ENCODE measurements at places on chromosomes 6 and 20. TPM values are rescaled to one million over a fixed set of nuclear protein-coding genes. Genes with fewer than 3 reads are reported as not detected.

The SGK2 gene
- 0.64 TPM for total RNA-seq

DNA sequence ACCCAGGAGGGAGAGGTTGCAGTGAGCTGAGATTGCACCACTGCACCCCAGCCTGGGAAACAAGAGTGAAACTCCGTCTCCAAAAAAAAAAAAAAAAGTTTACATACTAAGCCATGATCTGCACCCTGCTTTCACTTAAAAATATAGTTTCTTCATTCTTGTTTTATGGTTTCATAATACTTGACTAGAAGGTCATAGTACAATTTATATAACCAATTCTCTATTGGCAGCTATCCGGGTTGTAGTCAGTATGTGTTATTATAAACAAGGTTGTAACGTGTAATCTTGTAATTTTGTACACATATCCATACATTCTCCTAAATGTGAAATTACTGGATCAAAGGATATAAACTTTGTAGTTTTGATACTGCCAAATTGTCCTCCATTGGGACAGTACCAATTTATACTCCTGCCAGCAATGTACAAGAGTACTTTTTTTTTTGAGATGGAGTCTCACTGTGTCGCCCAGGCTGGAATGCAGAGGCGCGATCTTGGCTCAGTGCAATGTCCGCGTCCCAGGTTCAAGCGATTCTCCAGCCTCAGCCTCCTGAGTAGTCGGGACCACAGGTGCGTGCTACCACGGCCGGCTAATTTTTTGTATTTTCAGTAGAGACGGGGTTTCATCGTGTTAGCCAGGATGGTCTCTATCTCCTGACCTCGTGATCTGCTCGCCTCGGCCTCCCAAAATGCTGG, 144.8 kb downstream of the GJA10 start:
- DNase-seq, result no peak

The BEND6 gene
- 8.3 TPM for total RNA-seq

The GGTLC1 gene
- not detected for total RNA-seq

GRCh38 chr6:166554316-166554715, 32.2 kb downstream of the RAMACL start:
- DNase-seq, result no peak

The MYT1 gene
- not detected for total RNA-seq

The DEFB128 gene
- total RNA-seq, result not detected

- peak; percentile 31 for DNase-seq
These were observed 17.5 kb downstream of the EDEM2 start for GRCh38 chr20:35129647-35130069.

DNA sequence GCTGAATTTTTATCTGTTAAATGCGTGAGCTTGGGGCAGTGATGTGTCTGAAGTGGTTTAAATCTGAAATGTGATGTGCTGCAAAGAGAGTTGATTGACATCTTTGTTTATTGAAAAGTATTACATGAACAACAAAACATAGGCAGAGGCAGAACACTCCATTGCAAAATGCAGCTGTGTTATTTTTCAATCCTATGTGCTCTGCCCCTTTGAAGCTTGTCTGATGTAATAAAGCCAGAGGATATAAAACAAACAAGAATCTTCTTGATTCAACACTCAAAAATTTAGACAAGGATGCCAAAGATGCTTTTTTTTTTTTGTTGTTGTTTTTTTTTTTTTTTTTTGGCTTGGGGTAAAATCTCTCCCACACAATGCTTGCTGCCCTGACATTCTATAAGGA, 482.4 kb upstream of the MMS22L start:
- DNase-seq, result peak; percentile 77

- DNase-seq, result no peak
These were observed 50.2 kb downstream of the TMEM242 start for GRCh38 chr6:157272866-157273755.

- DNase-seq, result no peak
These were observed 45.6 kb downstream of the RSPO3 start for GRCh38 chr6:127164036-127164435.

DNA sequence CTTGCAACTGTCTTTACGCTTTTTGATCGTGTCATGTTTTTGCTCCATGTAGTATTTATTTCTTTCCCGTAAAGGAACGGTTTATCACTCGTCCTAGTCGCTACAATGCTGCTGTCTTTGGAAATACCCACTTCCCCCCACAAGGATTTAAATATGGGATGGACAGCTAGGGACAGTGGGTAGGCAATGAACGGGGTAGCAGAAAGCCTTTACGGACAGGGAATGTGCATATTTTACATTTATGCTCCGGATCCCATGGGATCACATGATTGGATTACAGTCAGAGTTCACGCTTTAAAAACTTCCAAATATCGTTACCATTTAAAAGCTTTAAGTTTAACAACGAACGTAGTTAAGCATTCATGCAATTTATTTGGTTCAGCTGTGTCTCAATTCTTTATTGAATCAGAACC, 1.2 kb downstream of the HIVEP1 start:
- DNase-seq, result no peak

GRCh38 chr20:20000211-20000968, 16.8 kb upstream of the NAA20 start:
- no peak for DNase-seq

GRCh38 chr20:34978092-34978744, 22.6 kb downstream of the MYH7B start:
- DNase-seq, result no peak

The NT5E gene
- total RNA-seq, result 77.4 TPM

The SLC17A1 gene
- not detected for total RNA-seq

The TAAR9 gene
- total RNA-seq, result not detected

GRCh38 chr6:167804281-167805013, 22.3 kb upstream of the AFDN start:
- DNase-seq, result no peak

- DNase-seq, result no peak
These were observed 9.3 kb upstream of the LAMA5 start for GRCh38 chr20:62376112-62377063.

DNA sequence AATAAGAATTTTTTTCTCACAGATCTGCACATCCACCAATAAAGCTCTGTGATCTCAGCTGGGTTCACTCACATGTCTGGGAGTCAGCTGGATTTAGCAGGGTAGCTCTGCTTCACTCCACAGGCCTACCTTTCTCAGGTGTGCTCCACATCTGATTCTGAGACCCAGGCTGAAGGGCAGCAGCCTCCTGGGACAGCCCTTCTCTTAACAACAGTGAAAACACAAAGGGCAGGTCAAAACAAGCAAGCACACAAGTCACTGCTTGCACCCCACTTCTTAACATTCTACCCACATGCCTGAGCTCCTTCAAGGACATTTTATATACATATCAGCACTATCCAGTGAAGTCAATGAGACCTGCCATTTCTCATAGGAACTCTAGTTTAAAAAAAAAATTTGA, 96.0 kb upstream of the MAP3K4 start:
- DNase-seq, result no peak

GRCh38 chr20:2800521-2801285, at the start of gene CPXM1:
TSS of gene CPXM1 (minus strand) at chr20:2800627. CDS start at chr20:2800572, 55 bp downstream.
- DNase-seq, result no peak

DNA sequence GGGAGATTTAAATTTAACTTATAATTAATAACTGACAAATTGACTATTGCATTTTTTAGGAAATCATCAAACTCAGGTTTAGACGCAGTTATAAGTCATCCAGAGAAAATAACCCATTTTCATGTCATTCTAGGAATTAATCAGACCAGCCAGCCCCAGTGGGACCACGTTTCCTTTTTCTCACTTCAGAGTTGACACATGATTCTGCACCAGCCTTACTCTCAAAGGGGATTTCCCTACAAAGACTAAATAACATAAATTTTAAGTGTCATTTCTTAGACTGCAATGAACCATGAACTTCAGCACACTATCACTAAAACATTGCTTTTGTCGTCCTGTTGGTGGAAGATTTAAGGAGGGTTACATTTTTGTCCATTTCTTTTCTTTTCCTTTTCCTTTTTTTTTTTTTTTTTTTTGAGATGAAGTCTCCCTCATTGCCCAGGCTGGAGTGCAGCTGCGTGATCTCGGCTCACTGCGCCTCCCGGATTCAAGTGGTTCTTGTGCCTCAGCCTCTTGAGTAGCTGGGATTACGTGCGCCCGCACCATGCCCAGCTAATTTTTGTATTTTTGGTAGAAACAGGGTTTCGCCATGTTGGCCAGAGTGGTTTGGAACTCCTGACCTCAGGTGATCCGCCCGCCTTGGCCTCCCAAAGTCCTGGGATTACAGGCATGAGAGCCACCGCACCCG, 3.6 kb downstream of the IPCEF1 start:
- DNase-seq, result no peak

GRCh38 chr20:59385480-59385879, 85.1 kb downstream of the EDN3 start:
- DNase-seq, result no peak

DNA sequence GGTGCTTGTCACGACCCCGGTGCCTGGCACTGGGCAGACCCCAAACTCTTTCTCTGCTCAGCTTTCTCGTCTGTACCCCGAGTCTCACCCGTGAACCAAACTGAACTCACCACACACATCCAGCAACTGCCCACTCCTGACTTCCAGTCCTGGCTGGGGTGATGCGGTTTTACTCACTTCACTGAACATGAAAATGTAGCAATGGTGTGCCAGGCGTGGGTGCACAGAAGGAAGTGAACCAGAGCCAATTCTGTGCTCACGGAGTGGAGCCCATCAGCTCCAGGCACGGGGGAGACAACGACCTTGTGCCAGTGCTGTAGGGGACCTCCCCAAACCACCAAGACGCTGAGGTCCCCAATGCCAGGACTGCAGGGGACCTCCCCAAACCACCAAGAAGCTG, 78.7 kb upstream of the AFDN start:
- DNase-seq, result no peak

DNA sequence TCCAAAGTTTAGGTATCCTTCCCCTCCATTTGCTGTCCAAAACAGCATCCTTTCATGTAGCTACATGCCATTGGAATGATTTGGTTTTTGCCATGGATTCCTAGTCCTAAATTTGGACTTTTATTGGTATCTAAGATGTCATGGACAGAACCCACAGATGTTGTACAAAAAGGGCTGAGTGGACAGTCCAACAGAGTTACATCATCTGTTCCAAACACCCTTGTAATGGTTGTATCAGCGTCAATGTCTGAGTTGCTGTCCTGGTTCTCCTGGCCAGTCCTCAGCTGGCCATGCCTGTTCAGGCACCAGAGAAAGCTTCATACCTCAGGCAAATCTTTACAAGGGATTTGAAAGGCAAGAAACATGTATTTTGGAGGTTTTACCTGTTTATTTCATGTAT, 191.3 kb downstream of the ESR1 start:
- peak; percentile 8 for DNase-seq

The MACROD2 gene
- 2.4 TPM for total RNA-seq

The OR2B6 gene
- total RNA-seq, result not detected

DNA sequence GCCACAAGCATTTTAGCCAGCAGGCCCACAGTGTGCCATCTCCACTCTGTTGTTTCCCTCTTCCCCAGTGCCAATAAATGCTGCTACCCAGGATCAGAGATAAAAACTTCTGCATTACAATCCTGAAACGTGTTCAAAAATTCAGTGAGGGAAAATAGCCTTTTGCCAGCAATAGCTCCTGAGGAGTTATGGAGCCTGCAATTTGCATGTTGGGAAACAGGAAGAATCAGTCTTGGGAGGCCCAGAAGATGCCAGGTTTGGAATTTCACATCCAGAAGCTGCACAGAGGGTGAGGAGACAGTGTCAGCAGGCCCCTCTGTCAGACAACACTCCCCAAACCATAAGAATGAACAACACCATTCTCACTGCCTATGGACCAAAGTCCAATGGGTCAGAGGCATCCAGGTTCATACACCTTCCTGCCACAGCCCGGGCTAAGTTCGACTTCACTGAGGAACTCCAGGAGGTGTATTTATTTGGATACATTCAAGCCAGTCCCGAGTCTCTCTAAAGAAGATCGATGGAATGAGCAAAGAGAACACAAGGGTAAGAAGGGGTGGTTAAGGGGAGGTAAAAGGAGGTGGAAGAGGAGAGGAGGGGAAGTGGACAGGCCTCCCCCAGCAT, 20.8 kb downstream of the RRBP1 start:
- DNase-seq, result no peak
